ENCODE measurements at places on chromosomes 12 and 14.

DNA sequence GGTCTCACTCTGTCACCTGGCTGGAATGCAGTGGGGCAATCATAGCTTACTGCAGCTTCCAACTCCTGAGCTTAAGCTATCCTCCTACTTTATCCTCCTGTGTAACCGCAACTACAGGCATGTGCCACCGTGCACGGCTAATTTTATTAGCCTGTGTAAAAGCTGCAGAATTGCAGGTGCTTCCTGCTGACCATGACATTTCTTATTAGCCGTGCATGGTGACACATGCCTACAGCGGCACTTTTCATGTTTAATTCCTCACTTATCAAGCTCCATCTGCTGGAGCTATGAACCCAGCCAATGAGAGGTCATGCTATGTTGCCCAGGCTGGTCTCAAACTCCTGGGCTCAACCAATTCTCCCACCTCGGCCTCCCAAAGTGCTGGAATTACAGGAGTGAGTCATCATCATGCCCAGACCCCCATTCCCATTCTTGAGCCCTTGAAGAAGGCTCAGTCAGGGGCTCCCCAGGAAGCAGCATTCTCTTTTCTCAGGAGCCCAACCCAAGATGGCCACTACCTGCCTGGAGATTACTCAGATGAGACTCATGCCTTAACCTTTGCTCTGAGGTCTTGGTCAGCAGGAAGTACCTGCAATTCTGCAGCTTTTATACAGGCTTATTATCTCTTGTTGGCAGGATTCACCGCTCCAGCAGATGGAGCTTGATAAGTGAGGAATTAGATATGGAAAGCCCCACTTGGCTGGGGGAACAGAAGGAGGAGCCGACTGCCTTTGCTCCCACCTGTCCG is 503.2 kb downstream of the MED13L start:
- DNase-seq: no peak

DNA sequence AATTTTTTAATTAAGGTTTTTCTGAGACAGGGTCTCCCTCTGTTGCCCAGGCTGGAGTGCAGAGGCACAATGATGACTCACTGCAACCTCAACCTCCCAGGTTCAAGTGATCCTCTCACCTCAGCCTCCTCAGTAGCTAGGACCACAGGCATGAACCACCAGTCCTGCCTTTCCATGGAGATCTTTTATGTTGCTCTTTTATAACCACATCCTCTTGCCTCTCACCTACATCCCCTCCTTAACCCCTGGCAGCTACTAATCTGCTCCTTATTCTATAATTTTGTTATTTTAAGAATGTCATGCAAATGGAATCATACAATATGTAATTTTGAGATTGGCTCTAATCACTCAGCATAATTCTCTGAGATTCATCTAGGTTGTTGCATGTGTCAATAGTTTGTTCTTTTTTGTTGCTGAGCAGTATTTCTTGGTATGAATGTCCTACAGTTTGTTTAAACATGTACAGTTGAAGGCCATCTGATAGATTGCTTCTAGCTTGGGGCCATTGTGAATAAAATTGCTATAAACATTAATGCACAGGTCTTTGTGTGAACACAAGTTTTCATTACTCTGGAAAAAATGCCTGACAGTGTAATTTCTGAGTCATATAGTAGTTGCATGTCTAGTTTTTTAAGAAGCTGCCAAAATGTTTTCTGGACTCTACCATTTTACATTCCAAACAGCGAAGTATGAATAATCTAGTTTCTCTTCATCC is 249.2 kb upstream of the AMIGO2 start:
- no peak for DNase-seq

DNA sequence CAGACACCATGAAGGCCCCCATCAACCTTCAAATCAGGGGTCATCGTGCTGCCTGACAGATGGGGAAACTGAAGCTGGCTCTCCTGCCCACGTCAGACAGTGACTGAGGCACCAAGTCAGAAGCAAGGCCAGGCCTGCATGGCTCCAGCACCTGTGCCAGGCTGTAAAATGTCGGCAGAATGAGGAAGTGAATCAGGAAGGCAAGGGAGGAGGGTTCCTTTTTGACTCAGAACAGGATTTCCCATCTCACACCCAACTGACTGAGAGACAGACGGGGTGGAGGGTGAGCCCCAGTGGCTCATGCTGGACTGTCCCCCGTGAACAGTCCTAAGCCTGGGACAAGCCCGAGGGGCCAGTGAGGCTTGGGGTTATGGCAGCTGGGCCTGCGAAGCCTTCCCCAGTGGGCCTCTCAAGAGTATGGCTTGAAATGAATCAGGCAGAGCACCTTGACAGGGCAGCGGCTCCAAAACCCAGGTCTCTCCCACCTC is 20.9 kb downstream of the SYNE3 start:
- DNase-seq: no peak

- no peak for DNase-seq
These were observed at the start of gene C1S for GRCh38 chr12:7060353-7060954. TSS of gene C1S (plus strand) at chr12:7060718. CDS start at chr12:7061913, 1,195 bp downstream.

GRCh38 chr14:94330857-94331256 is 7.7 kb upstream of the SERPINA6 start:
- DNase-seq: no peak

DNA sequence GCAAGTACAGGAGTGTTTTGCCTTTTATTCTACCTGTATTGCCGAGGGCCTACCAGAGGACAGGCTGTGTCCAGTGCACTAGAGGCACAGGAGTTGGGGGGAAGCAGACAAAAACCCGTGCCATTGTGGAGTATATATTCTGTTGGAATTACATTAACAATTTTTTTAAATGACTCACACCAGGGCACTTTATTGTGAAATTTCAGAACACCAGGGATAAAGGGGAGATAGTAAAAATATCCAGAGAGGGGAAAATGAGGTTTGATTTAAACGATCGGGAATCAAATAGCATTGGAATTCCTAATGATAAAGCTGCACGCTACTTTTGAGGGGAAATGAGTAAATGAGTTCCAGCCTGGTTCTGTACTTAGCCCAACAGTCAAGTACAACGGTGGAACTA is 123.2 kb downstream of the PELI2 start:
- no peak for DNase-seq

GRCh38 chr12:9707864-9708808 is 24.8 kb downstream of the CLECL1 start:
- peak; percentile 14 for DNase-seq

DNA sequence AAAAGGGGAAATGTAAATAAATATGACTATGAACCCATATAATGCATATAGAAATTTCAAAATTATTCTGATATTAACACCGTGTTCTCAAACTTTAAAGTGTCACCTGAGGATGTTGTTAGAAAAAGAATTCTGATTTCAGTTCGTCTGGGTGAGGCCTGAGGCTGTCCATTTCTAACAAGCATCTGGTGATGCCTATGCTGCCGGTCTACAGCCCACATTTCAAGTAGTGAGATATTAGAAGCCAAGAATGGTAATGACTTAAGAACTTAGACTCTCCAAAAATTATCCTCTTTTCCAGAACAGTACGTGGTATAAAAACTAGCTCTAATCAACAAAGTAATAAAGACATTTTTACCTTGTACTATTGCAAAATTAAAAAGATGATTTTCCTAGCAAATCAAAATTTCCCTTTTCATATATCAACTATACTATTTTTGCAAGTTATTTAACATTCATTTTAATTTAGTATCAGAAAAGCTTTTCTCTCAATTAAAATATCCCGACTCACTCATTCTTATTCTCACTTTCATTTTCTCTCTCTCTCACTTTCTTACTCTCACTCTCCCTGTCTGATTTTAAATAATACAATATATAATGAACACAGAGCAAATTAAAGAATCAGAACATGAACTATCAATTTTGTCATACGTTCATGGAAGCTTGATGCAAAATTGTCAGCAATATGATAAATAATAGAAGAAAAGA is 35.0 kb downstream of the PIK3C2G start:
- no peak for DNase-seq

DNA sequence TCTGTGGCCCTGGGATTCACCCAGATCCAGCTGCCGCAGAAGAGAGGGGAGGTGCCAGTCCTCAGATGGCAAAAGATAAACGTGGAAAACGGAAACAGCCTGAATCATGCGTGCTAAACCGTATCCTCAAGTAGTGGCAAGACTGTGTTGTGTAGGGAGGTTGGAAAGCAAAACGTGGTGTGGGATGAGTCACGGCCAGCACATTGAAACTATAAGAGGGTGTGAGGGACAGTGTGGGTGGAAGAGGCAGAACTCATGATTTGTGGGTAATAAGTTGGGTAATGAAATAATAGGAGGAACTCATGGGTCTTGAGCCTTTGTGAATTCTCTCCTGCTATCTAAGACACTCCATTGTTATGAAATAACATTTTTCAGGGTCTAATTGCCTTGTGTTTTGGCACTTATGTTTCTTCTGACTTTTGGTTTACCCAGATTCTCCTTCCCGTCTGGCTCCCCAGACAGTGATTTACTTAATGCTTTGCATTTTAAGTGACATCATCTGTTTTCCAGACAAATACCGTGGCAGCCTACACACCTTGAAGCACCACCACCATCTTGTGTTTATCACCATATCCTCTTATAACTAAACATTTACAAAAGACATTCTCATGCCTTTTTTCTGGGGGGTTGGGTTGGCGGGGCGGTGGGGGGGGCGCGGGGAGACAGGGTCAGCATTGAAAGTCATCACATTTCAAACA is 62.3 kb upstream of the PTCSC3 start:
- no peak for DNase-seq

- no peak for DNase-seq
These were observed 164.1 kb downstream of the ZFP36L1 start for GRCh38 chr14:68628605-68629310.

DNA sequence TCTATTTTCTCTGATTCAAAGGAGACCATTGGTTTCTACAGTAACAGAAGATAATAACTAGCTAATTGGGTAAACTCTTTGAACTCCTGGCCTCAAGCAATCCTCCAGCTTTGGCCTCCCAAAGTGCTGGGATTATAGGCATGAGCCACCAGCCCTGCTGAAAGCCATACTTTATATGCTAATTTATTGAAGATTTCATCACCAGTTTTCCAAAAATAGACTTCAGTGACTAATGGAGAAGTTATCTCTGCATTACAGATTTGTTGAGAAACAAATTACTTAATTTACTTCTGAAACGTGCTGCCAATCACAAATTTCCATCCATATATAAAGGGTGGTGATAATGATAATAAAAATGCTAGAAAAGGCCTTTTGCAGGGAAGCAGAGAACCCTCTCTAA is 1758.1 kb upstream of the SEL1L start:
- no peak for DNase-seq

GRCh38 chr14:77897374-77897773 is 97.5 kb downstream of the ADCK1 start:
- no peak for DNase-seq

- no peak for DNase-seq
These were observed 85.4 kb upstream of the RTL1 start for GRCh38 chr14:100988956-100989355.

GRCh38 chr12:131990066-131990979 is 40.6 kb downstream of the EP400 start:
- no peak for DNase-seq

DNA sequence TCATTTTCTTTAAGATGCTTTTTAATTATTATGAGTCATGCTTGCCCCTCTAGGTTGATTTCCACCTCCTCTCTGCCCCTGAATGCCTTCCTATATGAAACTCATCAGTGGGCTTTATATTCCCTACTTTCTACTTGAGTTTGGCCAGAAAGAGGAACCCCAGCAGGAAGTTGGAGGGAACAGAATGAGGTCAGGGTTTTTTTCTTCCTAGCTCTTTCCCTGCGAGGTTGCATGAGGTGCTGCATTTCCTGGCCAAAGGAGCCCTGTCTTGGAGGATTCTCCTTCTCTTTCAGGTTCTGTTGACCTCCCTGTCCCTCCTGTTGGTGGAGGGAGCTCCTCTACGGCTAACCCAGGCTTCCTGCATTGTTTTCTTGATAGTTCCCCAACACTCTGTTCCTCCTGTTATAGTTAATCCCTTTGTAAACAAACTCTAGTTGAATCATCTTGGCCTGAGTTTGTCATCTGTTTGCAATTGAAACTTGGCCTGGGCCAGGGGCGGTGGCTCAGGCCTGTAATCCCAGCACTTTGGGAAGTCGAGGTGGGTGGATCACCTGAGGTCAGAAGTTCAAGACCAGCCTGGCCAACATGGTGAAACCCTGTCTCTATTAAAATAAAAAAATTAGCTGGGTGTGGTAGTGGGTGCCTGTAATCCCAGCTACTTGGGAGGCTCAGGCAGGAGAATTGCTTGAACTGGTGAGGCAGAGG is 15.3 kb upstream of the SPIC start:
- no peak for DNase-seq

DNA sequence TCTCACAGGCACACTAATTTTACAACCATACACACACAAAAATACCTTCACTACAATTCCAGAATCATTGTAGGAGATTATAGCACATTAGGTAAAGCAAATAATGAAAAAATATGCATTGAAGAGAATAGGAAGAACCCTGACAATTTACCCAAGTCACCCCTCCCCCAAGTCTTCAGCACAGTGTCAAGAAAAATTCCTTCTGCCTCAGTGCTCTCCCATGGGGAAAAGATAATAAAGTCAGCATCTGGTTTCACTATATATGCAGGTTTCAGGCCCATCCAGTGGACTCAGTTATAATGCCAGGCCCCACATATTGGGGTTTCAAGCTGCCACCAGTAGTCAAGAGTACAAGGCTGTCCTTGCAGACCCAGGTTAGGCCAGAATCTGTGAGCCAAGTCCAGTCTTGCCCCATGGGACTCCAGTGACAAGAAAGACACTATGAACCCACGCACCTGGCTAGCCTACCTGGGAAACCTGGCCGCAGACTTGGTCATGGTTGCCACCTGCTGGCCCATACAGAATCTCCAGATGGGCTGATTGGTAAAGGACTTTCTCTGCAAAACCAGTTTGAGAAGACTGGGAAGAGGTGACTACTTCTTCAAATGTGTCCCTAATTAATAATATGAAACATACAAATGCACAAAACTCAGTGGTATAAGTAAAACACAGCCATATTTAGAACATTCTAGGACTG is 398.6 kb upstream of the FLRT2 start:
- DNase-seq: no peak

- DNase-seq: no peak
These were observed 101.1 kb downstream of the BMP4 start for GRCh38 chr14:53855574-53855973.

DNA sequence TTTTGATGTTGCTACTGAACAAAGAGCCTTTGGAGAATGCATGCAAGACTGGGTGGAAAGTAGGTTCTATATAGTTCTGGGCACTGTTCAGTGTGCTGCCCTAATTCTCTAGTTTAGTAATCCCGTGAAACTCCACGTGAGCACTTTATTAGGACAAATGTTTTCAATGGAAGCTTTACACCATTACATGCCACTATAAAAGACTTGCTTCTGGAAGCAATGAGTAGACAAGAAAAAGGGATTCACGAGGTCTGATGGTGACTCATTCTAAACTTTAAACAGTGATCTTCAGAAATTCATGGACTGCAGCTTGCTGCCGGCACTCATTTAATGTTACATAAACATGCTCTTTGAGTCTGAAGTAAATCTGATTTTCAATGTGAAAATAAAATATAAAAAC is 22.3 kb downstream of the ATG14 start:
- DNase-seq: no peak

- no peak for DNase-seq
These were observed 68.9 kb downstream of the FGD4 start for GRCh38 chr12:32467959-32468863.

GRCh38 chr12:57811028-57811755 is 7.3 kb downstream of the AVIL start:
- no peak for DNase-seq

- no peak for DNase-seq
These were observed 35.3 kb downstream of the VWF start for GRCh38 chr12:6088921-6089747.

- DNase-seq: no peak
These were observed 9.0 kb downstream of the PLEKHA5 start for GRCh38 chr12:19138551-19138950.

GRCh38 chr14:75404847-75405246 is 23.0 kb upstream of the JDP2 start:
- DNase-seq: no peak

Data from SK-N-MC (cell line).